ENCODE measurements at places on chromosomes 1 and 21. TPM values are rescaled to one million over a fixed set of nuclear protein-coding genes. Genes with fewer than 3 reads are reported as not detected.

Gene HCRTR1
- not detected for total RNA-seq

Gene FDPS
- total RNA-seq: 547 TPM

Gene KCNA2
- 0.08 TPM for total RNA-seq

Gene GBP1
- total RNA-seq: 4.8 TPM

Gene LCE2A
- total RNA-seq: not detected

Gene E2F2
- total RNA-seq: 24.0 TPM

Gene OR10J5
- total RNA-seq: not detected

Gene DIO1
- not detected for total RNA-seq

Gene FAM43B
- not detected for total RNA-seq

Gene SHISA4
- not detected for total RNA-seq

Gene BSND
- total RNA-seq: not detected

All from GM12878 (cell line).